ENCODE measurements at places on chromosomes 7 and 10.
A peak's percentile ranks its signal among the peaks of the same experiment; 100 is the strongest.

DNA sequence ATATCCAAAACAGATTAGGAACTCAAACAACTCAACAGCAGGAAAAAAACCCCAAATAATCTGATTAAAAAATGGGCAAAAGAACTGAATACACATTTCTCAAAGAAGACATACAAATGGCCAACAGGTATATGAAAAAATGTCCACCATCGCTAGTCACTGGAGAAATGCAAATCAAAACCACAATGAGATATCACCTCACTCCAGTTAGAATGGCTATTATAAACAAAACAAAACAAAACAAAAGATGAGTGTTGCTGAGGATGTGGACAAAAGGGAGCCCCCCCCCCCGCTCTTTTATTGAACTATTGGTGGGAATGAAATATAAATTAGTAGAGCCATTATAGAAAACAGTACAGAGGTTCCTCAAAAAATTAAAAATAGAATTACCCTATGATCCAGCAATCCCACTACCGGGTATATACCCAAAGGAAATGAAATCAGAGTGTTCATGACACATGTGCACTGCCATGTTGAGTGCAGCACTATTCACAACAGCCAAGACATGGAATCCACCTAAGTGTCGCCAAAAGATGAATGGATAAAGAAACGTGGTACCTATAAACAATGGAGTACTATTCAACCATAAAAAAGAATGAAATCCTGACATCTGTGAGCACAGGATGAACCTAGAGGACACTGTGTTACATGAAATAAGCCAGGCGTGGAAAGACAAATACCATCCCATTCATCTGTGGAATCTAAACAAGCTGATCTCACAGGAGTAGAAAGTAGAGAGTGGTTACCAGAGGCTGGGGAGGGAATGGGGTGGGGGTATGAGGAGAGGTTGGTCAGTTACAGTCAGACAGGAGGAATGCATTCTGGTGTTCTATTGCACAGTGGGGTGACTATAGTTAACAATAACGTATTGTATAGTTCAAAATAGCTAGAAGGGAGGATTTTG lies 78.1 kb upstream of the RHEB start:
- peak; percentile 45 for DNase-seq

- DNase-seq, result no peak
Measured at GRCh38 chr10:1301143-1301542, 245.0 kb downstream of the WDR37 start.

- DNase-seq, result peak; percentile 69
Measured at GRCh38 chr7:29255906-29256692, 61.5 kb downstream of the CHN2 start.

DNA sequence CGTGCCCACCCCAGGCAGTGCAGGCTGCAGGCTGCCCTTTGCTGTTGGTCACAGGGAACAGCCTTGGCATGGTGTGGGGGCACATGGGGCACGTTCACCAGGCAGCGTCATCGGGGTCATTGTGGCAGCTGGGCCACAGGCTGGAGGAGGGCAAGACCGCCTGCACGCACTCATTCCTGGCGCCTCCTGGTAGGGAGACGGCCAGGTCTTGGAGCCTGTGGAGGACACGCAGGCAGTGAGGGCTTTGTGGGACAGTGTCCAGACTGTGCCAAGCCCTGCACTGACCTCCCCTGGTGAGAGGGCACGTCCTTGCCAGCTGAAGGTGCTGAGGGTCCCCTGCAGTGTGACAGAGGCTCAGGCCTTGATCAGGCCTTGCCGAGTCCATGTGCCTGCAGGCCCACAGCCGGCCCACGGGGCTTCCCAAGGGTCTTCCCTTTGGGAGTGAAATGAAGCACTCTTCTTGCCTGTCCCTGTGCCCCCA lies 76.4 kb downstream of the NKX6-2 start:
- no peak for DNase-seq

DNA sequence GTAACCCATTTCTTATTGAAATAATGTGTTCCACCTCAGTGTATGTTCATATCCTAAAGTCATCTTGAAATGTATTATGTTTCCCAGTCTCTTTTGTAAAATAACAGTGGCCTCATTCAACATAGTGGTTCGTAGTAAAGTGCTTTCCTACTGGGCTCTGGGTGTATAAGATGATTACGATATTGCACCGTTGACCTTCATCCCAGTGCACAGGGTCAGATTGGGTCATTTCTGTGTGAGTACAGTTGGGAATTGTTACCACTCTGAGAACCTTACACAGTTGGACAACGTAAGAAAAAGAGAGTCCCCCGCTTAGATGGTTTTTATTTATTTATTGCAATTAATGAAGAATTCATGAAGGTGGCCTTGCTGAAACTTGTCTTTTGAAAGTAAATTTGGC lies 135.6 kb downstream of the CHN2 start:
- DNase-seq, result no peak

DNA sequence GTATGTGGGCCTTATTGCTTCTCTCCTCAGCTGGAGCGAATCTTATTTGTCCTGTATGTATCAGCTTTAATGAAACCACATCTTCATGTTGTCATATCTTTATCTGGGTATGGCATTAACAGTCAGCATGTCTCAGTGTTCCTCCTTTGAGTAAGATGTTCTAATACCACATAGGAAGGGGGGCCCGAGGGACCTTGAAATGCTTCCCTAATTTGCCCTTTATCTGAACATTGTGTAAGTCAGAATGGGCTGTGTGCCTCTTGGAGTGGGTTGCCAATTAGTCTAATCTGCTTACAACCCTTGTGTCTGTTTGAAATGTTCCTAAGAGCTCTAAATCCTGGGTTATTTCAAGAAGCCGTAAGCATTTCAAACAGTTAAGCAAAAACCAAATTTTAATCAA lies 623.8 kb downstream of the SUGCT start:
- DNase-seq, result no peak

GRCh38 chr7:895451-896052 lies 19.2 kb downstream of the GET4 start:
- no peak for DNase-seq

GRCh38 chr10:28676968-28677887 lies at the start of gene BAMBI:
Gene BAMBI (plus strand): TSS chr10:28677521. CDS start chr10:28677898, 377 bp downstream.
- peak; percentile 26 for DNase-seq

DNA sequence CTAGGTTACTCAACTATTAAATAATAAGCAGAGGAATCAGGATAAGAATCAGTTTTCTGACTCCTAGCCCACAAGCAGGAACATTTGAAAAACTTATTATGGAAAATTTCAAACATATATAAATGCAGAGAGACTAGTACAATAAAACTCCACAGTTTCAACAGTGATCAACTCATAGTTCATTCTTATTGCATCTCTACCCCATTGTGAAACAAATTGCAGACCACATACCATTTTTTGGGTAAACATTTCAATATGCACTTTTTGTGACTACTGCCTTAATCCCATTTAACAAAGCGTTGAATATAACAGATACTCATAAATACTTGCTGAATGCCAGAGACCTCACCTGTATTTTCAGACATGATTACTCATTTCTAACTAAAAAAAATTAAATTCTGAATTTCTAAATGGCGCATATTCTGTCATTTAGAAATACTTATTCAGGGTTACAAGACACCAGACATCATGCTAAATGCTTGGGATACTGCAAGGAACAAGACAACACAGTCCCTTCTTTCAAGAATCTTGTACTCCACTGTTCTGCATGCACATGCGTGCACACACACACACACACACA lies 11.4 kb downstream of the CDK6 start:
- no peak for DNase-seq

- peak; percentile 73 for DNase-seq
Measured at GRCh38 chr10:35546824-35547225, 58.3 kb upstream of the GJD4 start.

DNA sequence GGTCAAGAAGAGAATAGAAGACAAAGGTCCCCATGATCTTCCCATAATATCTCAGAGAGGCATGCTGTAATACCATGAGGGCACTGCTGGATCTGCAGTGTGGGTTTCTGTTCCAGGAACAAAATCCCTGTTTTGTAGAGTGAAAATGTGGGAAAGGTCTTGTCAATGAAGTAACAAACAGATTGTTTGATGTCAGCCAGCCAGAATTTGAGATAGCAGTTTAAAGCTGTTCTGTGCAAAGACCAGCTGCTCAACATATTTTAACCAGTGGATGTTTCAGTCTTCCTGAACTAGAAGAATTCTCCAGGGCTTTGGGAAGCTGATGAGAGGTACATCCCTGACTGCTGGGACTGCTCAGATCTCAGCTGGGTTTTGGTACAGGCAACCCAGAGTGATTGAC lies 1012.5 kb downstream of the DNAJB9 start:
- no peak for DNase-seq

DNA sequence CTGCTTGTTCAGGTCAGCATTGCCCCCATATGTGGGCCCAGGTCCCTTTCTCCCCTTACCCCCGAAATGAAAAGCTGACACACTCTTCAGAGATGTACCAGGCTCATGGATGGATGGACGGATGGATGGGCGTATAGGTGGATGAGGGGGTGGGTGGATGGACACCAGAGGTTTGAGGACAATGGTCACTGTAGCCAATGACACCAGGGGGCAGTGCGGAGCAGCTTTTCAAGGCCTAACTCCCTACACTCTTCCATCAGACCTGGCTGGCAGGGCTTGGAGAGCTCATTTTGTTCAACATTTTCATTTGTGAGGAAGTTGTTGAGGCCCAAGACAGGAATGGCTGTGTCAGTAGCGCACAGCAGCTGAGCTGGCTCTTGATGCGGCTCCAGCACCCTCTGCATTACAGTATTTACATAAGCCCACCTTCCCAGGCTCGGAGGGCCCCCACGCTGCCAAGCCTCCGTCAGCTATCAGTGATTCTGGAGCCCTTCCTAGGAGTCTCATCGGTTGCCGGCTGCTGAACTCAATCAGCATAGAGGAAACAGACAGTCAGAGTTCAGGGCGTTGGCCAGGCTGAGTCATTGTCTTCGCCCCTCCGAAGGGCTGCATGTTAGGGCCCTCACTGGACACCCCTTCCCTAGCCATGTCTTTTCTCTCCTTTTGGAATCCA lies 11.6 kb upstream of the FFAR4 start:
- DNase-seq, result no peak

GRCh38 chr7:57769131-57769530 lies 319.2 kb downstream of the ZNF716 start:
- no peak for DNase-seq

GRCh38 chr7:31121601-31122000 lies 69.5 kb downstream of the ADCYAP1R1 start:
- no peak for DNase-seq

- no peak for DNase-seq
Measured at GRCh38 chr10:80649183-80649582, 111.5 kb downstream of the SH2D4B start.

Data from epithelial cell of prostate (primary cell).